ENCODE measurements at places on chromosomes 3 and 15. TPM values are rescaled to one million over a fixed set of nuclear protein-coding genes. Genes with fewer than 3 reads are reported as not detected.

The IL5RA gene
- not detected for total RNA-seq

The CLDN18 gene
- not detected for total RNA-seq

The PLA2G4F gene
- not detected for total RNA-seq

The SAMMSON gene
- not detected for total RNA-seq

- DNase-seq, result no peak
- no peaks in the 10 kb centered on the region for H3K27me3 ChIP-seq
- H3K4me1 ChIP-seq, result no peaks in the 10 kb centered on the region
- no peaks in the 10 kb centered on the region for H3K36me3 ChIP-seq
- no peak overlapping the region for H3K27ac ChIP-seq
- H3K4me3 ChIP-seq, result no peak overlapping the region
These were observed 61.3 kb upstream of the LPP start for GRCh38 chr3:188092648-188093047.

DNA sequence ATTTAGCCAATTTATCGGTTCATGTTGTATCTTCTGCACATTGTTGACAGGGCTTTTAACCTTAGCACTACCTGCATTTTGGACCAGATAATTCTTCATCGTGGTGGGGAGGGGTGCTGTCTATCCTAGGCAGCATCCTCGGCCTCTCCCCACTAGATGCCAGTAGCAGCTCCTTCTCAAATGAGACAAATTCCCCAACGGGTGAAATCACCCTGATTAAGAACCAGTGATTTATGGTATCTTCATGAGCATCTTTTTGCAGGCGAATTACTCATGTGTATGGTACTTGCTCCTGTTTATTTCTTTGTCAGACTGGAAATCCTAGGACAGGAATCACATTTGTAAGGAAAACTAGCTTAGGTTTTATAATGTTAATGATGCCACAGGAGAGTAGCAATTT lies 68.0 kb downstream of the C3orf70 start:
- DNase-seq, result no peak
- no peak overlapping the region for H3K4me3 ChIP-seq
- peaks cover 9% of the 10 kb centered on the region for H3K4me1 ChIP-seq
- H3K27ac ChIP-seq, result no peak overlapping the region

Measured in SJCRH30 (cell line).